SK-N-MC (cell line): ENCODE measurements at places on chromosomes 11 and 22.
A peak's percentile ranks its signal among the peaks of the same experiment; 100 is the strongest.

DNA sequence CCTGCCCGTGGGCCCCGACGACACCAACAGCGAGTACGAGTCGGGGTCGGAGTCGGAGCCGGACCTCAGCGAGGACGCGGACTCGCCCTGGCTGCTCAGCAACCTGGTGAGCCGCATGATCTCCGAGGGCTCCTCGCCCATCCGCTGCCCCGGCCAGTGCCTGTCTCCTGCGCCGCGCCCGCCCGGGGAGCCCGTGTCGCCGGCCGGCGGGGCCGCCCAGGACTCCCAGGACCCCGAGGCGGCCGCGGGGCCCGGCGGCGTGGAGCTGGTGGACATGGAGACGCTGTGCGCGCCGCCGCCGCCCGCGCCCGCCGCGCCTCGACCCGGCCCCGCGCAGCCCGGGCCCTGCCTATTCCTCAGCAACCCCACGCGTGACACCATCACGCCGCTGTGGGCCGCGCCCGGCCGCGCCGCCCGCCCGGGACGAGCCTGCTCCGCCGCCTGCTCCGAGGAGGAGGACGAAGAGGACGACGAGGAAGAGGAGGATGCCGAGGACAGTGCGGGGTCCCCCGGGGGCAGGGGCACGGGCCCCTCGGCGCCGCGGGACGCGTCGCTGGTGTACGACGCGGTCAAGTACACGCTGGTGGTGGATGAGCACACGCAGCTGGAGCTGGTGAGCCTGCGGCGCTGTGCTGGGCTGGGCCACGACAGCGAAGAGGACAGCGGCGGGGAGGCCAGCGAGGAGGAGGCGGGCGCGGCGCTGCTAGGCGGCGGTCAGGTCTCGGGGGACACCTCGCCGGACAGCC lies 3.8 kb downstream of the MAPK8IP2 start:
- DNase-seq, result no peak

DNA sequence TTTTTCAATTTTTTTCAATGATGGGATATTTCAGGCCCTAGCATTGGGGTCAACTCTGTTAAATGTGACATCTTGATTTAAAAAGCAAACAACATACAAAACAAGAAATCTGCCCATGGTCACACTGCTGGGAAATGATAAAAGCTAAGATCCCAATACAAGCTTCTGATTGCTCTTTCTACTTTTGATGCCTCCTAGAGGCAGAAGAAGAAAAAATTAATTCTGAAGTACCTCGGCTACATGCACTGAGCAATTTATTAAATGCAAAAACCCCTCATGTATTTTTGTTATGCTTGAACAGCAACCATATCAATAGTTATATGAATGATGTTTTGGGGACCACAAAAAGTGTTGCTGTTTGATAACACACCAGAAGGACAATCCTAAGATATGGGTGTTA lies 342.1 kb upstream of the NARS2 start:
- DNase-seq, result no peak

DNA sequence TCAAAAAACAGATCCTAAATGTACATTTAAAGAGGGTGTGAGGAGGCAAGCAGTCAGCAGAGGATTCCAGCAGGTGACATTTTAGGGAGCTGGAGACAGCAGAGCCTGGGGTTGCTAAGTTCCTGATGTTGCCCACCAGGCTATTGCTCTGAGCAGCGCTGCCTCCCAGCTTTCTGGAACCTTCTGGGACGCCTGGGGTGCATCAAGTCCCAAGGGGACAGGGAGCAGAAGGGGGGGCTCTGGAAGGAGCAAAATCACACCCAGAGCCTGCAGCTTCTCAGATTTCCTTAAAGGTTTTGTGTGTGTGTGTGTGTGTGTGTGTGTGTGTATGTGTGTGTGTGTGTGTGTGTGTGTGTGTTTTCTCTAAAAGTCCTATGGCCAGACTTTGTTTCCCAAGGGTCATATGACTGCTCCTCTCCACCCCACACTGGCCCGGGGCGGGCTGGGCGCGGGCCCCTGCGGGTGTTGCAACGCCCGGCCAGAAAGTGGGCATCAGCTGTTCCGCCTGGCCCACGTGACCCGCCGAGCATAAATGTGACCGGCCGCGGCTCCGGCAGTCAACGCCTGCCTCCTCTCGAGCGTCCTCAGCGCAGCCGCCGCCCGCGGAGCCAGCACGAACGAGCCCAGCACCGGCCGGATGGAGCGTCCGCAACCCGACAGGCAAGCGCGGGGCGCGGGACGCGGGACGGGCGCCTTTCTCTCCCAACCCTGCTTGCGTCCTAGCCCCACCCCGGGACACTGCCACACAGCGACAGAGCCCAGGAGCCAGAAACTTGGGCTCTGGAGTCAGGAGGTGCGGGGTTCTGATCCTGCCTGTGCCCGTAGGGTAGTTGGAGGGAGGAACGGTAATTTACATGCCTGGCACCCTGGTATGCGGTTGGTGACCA lies at the start of gene HMOX1:
TSS of gene HMOX1 (plus strand) at position 560 of the 887 bp plus-strand sequence. CDS start at position 638, 78 bp downstream.
- no peak for DNase-seq

DNA sequence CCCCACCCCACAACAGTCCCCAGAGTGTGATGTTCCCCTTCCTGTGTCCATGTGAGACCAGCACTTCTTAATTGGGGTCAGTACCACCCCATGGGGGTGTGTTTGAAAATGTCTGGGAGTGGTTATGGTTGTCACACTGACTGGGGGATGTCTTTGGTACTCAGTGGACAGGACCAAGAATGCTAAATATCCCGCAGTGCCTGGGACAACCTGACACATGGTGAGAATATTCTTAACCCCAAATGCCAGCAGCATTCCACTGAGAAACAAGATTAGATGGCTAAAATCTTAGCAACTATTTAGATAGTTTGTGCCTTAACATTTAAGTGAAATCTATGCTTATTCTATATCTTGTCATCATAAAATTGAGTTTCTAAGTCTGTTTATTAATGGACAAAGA lies 177.5 kb upstream of the ZBED5 start:
- no peak for DNase-seq

DNA sequence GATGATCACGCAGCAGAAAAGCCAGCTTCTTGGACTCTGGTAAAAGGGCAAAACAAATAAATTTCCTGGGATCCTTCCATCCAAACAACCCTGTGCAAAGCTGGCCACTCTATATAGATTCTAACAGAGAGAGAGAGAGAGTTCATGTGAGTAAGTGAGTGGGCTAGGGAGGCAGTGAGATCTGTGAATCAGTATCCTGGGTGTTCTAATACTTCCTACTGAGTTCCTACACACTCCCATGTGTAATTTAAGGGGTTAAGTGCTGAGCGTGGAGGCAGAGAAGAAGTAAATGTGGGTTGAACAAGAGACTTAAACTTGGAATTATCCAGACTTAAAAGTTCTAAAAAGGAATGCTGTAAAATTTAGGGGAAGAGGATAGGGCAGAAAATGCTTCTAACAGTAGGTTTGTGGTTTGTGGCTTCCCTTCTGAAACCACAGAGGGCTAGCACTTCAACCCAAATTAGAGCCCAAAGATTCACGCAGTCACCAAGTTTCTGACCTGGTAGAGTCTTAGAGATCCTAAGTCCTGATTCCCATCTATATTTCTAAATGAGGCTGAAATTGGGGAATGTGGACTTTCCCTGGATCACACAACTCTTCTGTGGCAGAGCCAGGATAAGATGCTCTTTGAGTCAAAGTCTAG lies 413.9 kb downstream of the TENM4 start:
- no peak for DNase-seq

- DNase-seq, result no peak
These were observed 15.6 kb upstream of the SYT13 start for GRCh38 chr11:45301537-45302246.

DNA sequence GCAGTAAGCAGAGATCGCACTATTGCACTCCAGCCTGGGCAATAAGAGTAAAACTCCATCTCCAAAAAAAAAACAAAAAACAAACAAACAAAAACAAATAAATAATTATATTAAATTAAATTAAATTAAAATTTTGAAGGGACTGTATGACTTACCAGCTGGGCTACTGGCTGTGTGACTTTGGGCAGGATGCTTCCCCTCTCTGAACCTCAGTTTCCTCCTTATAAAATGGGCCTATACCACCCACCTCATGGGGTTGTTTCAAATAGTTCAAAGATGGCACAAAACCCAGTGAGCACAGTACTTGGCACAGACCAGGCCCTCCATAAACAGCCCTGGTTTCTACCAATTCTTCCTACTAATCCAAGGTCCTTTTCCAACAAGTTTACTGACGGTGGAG lies 34.9 kb downstream of the ASCC2 start:
- no peak for DNase-seq

- no peak for DNase-seq
These were observed 5.5 kb upstream of the DNAL4 start for GRCh38 chr22:38799265-38800002.

GRCh38 chr11:33160136-33160535 lies 1.1 kb downstream of the CSTF3 start:
- DNase-seq, result no peak

- no peak for DNase-seq
These were observed 3.3 kb downstream of the TCN2 start for GRCh38 chr22:30610299-30610698.

DNA sequence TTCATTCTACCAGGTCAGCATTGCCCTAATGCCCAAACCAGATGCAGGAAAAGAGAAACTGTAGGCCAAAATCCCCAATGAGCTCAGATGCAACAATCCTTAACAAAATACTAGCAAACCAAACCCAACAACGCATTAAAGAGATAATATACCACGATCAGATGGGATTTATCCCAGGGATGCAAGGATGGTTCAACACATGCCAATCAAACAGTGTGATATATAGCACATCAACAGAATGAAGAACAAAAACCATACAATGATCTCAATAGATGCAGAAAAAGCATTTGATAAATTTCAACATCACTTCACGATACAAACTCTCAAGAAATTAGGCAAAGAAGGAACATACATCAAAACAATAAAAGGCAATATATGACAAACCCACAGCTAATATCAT lies 45.0 kb downstream of the IMMP1L start:
- no peak for DNase-seq

DNA sequence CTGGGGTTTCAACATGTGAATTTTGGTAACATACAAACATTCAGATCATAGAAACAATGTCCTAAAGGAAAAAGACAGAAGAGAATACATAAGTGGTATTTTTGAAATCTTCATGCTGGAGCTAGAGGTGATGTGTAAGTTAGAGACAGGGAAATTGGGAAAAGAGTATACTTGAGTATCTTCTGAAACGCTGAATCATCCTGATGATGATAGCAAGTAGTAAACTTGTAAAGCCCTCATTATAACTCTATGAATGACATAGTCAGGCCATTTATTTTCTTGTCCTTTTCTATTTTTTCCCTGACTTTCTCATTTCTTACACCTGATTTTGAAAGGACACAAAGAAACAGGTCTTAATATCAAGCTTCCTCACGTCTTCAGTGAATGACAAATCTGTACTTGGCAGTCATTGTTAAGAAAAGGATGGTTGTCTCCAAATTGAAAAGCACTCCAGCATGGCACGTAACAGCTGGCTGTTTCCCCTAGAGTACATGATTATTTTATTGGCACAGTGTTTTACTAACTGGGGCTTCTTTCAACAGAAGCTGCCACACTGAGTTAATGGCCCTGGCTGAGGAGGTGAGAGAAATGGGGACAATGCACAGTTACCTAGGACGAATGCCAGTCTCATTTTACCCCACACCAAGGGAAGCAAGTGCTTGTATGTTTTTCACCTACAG lies 140.7 kb upstream of the CTSC start:
- no peak for DNase-seq

GRCh38 chr11:64058494-64058893 lies 22.8 kb downstream of the FLRT1 start:
- DNase-seq, result no peak

GRCh38 chr22:48629631-48630432 lies 1197.8 kb downstream of the BRD1 start:
- no peak for DNase-seq

DNA sequence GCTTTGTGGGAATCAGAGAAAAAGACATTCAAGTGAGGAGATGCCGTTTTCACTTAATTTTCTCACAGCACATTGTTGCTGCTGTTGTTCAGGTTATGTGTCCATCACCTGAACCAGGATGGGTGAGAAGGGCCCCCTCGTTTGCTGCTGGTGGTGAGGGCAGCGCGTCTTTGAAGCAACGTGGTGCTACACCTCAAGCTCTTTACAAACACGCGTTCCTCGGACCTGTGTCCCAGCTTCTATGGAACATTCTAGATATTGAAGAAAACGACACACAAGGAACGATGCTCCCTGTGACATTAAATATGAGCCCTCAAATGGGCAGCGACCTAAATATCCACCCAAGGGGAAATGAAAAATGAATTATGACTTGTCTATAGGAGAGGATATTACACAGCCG lies 418.6 kb downstream of the MN1 start:
- no peak for DNase-seq

DNA sequence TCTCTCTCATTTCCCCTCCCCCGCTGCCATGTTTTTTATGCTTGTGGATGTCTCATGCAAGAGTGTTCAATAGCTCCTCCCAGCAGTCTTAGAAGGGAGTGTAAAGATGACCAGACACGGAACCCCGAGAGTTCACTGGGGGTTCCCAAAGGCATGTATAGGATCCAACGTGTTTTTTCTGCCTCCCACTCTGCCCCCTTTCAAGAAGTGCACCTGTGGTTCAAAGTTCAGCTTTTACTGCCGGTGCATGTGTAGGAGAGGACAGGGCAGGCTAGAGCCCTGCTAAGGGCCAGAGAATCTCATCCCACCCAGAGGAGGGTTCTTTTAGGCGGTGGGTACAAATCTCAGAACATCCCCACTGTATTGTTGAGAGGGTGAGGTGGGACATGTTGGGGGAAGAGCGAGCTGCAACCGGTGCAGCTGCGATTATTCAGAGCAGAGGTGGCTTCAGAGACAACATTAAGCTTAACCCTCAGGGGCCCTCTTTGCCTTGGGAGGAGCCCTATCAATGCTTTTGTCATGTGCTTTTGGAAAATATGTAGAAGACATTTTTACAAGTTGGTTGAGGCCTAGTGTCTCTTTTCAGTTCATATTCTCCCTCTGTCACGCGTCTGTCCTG lies 14.5 kb downstream of the MIF start:
- DNase-seq, result peak; percentile 26

GRCh38 chr11:64914123-64914522 lies 2.9 kb downstream of the ATG2A start:
- DNase-seq, result no peak

DNA sequence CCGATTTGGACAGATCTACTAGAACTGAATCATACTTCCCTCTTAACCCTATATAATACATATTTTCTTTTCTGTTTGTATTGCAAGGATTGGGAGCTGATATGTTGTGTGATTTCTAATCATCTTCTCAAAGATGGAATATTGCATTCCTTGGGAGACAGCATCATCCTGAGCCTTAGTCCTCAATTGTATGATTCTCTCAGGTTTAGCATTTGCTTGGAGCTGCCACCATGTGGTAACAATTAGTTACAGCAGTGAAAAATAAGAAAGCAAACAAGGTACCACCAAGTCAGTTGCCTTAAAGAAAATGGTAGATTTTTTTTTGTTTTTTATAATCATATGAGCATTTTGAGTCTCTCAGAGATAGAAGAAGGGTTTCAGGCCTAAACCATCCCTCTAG lies 11.9 kb downstream of the SNX19 start:
- no peak for DNase-seq

GRCh38 chr11:45155627-45156180 lies 9.3 kb downstream of the PRDM11 start:
- DNase-seq, result no peak

- no peak for DNase-seq
These were observed 170.9 kb upstream of the CTSC start for GRCh38 chr11:88508418-88508758.

GRCh38 chr11:83438438-83438837 lies 152.3 kb upstream of the CCDC90B start:
- no peak for DNase-seq
